Activated T-cell treated with anti-CD3 and anti-CD28 coated beads, Interleukin-2, amount 50 U/mL, for 72 hours (primary cell): ENCODE measurements at places on chromosomes 11 and 22.

DNA sequence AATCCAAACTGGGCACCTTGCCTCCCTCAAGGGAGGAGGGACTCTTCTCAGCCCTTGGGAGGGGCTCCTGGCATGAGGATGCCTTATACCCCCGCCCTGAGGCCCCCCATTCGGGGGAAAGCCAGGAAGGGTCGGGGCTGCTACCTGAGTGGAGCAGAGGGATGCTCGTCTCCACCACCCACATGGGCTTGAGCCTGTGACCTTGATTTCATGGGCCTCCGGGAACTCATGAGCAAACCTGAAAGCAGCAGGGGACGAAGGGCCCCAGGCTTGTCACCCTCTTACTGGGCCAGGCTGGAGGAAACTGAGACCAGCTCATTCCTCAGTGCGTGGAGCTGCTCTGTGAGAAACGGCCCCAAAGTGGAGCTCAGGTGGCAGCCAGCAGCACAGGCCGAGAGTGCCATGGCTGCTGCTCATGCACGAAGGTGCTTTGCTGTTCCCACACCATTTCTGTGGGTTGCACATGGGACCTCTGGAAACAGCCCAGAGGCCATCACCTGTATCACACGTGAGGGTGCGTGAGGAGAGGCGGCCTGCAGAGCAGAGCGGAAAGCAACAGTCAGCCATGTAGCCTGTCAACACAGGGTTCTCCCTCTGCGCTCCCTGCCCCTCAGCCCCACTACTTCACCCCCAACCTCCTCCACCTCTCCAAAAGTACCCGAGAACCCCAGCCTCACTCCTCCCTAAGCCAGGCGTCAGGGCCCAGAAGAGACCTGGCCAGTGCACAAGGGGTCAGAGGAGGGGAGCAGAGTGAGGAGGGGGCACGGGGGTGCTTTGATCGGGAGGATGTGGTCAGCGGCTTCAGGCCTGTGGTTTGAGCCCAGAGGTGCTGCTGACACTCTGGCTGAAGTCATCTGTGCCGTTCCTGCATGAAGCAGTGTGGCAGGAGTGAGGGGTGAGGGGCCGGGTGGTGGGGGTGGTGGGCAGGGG is 14.1 kb upstream of the IL2RB start:
- peaks cover 1% of the 10 kb centered on the region for H3K36me3 ChIP-seq
- H3K27me3 ChIP-seq = no peaks in the 10 kb centered on the region
- H3K27ac ChIP-seq = peak overlapping the region; percentile 48
- H3K4me3 ChIP-seq = peak overlapping the region; percentile 89

- H3K36me3 ChIP-seq = no peaks in the 10 kb centered on the region
- H3K27me3 ChIP-seq = no peaks in the 10 kb centered on the region
- DNase-seq = no peak
- peaks cover 30% of the 10 kb centered on the region for H3K4me1 ChIP-seq
Observed at GRCh38 chr11:65414776-65415498, 7.7 kb upstream of the NEAT1 start.

GRCh38 chr22:24687322-24687721 is 84.3 kb downstream of the GGT1 start:
- H3K36me3 ChIP-seq = no peaks in the 10 kb centered on the region
- no peak for DNase-seq
- H3K4me3 ChIP-seq = no peak overlapping the region
- H3K4me1 ChIP-seq = no peaks in the 10 kb centered on the region

- H3K4me3 ChIP-seq = no peak overlapping the region
- H3K27me3 ChIP-seq = no peaks in the 10 kb centered on the region
- H3K4me1 ChIP-seq = no peaks in the 10 kb centered on the region
- H3K27ac ChIP-seq = no peak overlapping the region
- no peak for DNase-seq
- no peaks in the 10 kb centered on the region for H3K36me3 ChIP-seq
Observed at GRCh38 chr11:29135504-29135903, 881.3 kb downstream of the KCNA4 start.

DNA sequence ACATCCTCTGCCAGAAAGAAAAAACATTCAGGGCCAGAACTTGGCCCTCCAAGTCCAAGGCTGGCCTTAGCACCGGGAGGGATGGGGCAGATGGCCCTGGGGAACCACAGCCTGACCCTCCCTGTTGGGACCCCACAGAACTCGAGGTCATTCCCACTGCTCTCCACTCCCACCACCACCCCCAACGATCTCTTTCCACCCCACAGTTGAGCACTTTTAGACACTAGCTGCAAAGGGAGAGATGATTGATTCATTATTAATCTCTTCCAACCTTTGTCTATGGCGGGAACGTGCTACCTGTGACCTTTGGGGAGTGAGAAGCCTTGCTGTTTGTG is 869.7 kb downstream of the BRD1 start:
- peaks cover 40% of the 10 kb centered on the region for H3K27me3 ChIP-seq
- DNase-seq = no peak
- peaks cover 3% of the 10 kb centered on the region for H3K36me3 ChIP-seq
- no peak overlapping the region for H3K4me3 ChIP-seq
- no peak overlapping the region for H3K27ac ChIP-seq

GRCh38 chr11:35031867-35032266 is 107.1 kb upstream of the CD44 start:
- DNase-seq = no peak
- H3K4me3 ChIP-seq = no peak overlapping the region
- H3K36me3 ChIP-seq = peaks cover 8% of the 10 kb centered on the region
- peaks cover 7% of the 10 kb centered on the region for H3K27me3 ChIP-seq

DNA sequence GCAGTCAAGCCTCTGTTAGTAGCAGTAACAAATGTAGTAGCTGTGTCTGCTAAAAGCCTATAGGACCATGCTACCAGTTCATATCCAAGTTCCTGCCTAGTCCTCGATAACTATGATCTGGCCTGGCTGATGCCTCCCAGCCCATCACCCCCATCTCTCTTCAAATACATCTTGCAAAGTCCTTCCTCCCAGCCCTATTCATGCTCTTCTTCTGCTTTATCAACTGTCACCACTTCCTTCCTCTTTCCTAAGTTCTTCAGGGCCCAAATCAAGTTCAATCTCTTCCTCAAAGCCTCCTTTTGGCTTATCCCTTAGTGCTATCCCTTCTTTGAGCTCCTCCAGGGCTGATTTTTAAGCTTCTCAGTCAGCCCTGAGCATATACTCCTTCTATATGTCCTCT is 150.9 kb upstream of the THY1 start:
- no peak for DNase-seq
- no peaks in the 10 kb centered on the region for H3K4me1 ChIP-seq
- H3K36me3 ChIP-seq = no peaks in the 10 kb centered on the region
- peaks cover 18% of the 10 kb centered on the region for H3K27me3 ChIP-seq
- no peak overlapping the region for H3K4me3 ChIP-seq
- no peak overlapping the region for H3K27ac ChIP-seq

- H3K4me1 ChIP-seq = no peaks in the 10 kb centered on the region
- no peak overlapping the region for H3K4me3 ChIP-seq
- no peaks in the 10 kb centered on the region for H3K27me3 ChIP-seq
- H3K27ac ChIP-seq = no peak overlapping the region
Observed at GRCh38 chr11:3712274-3712673, 41.1 kb upstream of the CHRNA10 start.

DNA sequence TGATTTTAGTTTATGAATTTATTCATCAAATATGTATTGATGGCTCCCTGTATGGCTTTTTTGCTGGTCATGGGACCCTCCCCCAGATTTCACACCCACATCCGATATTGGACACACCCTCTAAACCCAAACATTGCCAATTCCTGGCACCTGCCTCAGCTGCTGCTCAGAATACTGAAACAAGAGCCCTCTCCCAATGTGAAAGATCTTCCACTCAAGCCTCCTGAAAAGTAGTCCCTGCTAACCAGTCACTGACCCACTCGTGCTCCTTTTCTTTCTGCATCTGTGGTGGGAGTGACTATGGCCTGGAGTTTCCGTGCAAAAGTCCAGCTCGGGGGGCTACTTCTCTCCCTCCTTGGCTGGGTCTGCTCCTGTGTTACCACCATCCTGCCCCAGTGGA is at the start of gene CLDN25:
CLDN25 (plus strand) TSS at position 301 of the 400 bp plus-strand sequence; CDS start at position 301, 0 bp downstream.
- no peak within 1 kb of the TSS for H3K4me3 ChIP-seq
- peaks cover 3% of the 10 kb centered on the region for H3K4me1 ChIP-seq
- H3K27me3 ChIP-seq = peaks cover 21% of the 10 kb centered on the region
- H3K36me3 ChIP-seq = no peaks in the 10 kb centered on the region
- H3K27ac ChIP-seq = no peak within 1 kb of the TSS

- H3K27ac ChIP-seq = no peak overlapping the region
- DNase-seq = no peak
- no peaks in the 10 kb centered on the region for H3K27me3 ChIP-seq
- no peak overlapping the region for H3K4me3 ChIP-seq
Observed at GRCh38 chr11:16809886-16810668, 71.6 kb downstream of the C11orf58 start.

DNA sequence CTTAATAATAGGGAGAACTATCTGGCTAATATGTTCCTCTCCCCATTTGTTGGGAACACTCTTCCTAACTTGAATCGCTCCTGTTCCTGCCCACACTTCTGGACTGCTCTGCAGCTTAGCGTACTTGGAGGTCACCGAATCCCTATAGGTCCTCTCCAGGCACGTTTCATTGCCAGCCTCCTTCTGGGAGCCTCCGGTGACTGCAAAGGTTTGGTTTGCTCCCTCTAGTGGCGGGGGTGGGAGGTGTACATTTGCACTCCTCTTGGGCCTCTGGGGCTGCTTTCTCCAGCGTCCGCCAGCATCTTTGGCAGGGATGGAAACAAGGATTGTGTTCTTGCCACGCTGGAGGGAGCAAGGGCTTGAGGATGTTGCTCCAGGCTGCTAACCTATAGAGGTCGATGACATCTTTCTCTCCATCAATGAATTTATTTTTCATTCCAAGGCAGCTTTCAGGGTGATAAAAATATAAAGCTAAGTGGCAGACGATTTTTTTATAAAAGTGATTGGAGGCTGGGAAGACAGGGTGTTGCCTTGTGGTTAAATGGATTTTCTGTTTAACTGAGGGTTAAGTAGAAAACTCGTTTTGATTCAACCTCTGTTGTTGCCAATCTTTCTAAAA is 48.7 kb downstream of the TSPAN18 start:
- H3K4me1 ChIP-seq = peaks cover 15% of the 10 kb centered on the region
- H3K27me3 ChIP-seq = no peaks in the 10 kb centered on the region
- no peak overlapping the region for H3K27ac ChIP-seq
- no peaks in the 10 kb centered on the region for H3K36me3 ChIP-seq

DNA sequence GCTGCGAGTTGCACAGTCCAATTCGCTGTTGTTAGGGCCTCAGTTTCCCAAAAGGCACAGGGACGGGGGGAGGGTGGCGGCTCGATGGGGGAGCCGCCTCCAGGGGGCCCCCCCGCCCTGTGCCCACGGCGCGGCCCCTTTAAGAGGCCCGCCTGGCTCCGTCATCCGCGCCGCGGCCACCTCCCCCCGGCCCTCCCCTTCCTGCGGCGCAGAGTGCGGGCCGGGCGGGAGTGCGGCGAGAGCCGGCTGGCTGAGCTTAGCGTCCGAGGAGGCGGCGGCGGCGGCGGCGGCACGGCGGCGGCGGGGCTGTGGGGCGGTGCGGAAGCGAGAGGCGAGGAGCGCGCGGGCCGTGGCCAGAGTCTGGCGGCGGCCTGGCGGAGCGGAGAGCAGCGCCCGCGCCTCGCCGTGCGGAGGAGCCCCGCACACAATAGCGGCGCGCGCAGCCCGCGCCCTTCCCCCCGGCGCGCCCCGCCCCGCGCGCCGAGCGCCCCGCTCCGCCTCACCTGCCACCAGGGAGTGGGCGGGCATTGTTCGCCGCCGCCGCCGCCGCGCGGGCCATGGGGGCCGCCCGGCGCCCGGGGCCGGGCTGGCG is at the start of gene BCR:
BCR (plus strand) TSS at position 209 of the 592 bp plus-strand sequence. CDS start 452 bp downstream, outside the sequence.
- H3K4me1 ChIP-seq = peaks cover 61% of the 10 kb centered on the region
- H3K27ac ChIP-seq = peak within 1 kb of the TSS; percentile 13
- no peaks in the 10 kb centered on the region for H3K27me3 ChIP-seq
- peak within 1 kb of the TSS; percentile 92 for H3K4me3 ChIP-seq

DNA sequence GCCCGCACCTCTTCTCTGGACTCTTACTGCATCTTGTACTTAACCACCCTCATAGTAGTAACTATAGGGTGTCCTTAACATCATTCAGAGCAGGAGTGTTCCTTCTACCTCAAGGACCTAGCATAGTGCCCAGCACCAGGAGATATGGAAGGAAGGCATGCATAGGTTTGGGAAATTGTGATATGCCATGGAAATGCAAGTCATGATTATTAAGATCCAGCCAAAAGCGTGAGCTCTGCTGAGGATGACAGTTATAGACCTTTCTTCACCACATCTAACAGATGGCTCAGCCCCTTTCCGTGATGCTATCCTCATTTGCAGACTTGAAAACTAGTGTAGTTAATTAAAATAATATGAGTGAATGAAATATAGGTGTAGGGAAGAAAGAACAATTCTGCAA is 746.1 kb downstream of the NTM start:
- no peaks in the 10 kb centered on the region for H3K36me3 ChIP-seq
- DNase-seq = no peak
- H3K27ac ChIP-seq = no peak overlapping the region
- H3K27me3 ChIP-seq = no peaks in the 10 kb centered on the region
- H3K4me3 ChIP-seq = no peak overlapping the region
- H3K4me1 ChIP-seq = no peaks in the 10 kb centered on the region

DNA sequence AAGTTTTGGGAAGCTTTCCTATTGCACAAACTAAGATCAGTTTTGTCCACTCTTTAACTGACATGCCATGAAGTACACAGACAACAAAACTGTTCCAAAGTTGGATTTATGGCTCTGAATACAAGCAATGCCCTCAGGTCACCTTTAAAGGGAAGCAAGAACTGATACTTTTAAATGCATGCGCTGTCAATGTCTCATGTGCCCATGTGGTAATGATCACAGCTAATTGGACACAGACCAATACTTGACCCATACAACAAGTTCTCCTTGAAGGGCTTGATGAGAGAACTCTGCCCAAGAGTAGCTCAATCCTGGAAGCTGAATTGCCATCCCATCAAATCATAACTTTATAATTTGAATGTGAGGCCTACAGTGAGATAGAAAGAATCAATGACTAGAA is 624.9 kb downstream of the ETS1 start:
- DNase-seq = no peak
- no peak overlapping the region for H3K27ac ChIP-seq
- no peaks in the 10 kb centered on the region for H3K4me1 ChIP-seq
- no peak overlapping the region for H3K4me3 ChIP-seq
- peaks cover 10% of the 10 kb centered on the region for H3K27me3 ChIP-seq
- H3K36me3 ChIP-seq = no peaks in the 10 kb centered on the region

DNA sequence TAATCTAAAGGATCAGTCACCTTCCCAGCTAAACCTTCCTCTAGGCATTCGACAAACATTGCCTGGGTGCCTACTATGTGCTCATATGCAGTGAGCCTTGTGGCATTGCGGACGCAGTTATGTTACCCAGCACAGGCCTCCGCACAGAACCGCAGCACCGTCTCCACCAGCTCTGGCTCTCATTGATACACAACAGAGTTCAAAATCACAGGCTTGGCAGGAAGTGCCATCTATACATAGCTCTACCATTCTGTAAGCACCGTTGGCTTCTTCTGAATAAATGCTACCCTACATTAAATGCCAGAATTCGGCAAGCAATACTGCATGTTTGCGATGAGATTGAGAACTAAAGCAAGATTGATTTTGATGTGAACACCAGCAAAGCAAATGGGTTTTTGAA is 31.0 kb downstream of the DSCAML1 start:
- no peak for DNase-seq
- no peaks in the 10 kb centered on the region for H3K4me1 ChIP-seq
- H3K27ac ChIP-seq = peak overlapping the region; percentile 25
- H3K36me3 ChIP-seq = no peaks in the 10 kb centered on the region
